ENCODE measurements at places on chromosomes 4 and X.

GRCh38 chr4:186622788-186623464, 67.6 kb upstream of the MTNR1A start:
- no peak for DNase-seq

- DNase-seq, result no peak
These were observed 60.8 kb upstream of the ADRA2C start for GRCh38 chr4:3705236-3705987.

DNA sequence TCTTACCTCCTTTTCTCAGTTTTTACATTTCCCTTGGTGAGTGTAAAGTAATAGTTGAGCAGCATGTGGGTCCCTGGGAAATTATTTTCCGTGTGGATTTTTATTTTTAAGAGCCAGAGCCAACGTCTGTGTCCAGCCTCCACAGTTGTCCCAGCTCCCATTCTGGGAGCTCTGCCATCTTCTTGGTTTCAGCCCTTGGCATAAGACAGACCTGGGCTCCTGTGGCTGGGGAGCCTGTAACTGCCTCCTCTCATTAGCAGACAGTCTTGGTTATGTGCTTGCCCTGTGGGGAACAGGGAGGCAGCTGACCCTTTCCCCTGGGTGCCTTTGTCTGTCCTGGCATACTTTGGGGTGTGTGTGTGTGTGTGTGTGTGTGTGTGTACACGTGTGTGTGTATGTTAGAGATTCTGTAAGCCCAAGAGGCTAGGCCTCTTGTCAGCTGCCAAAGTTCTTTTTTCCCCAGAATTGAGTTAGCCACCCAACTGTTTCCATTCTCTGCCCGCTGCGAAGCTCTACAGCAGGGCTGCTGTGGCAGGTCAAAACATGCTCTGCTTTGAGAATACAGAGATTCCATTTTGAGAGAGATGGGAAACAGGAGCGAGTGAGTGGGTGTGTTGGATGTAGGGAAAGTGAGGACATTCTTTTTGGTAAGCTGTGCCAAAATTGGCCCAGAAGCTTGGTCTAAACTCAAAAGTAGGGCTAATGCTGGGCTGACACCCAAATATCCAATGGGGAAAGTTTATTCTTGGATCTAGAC, 140.7 kb downstream of the TMEM164 start:
- no peak for DNase-seq

- no peak for DNase-seq
These were observed 199.3 kb downstream of the GC start for GRCh38 chr4:71584585-71584984.

DNA sequence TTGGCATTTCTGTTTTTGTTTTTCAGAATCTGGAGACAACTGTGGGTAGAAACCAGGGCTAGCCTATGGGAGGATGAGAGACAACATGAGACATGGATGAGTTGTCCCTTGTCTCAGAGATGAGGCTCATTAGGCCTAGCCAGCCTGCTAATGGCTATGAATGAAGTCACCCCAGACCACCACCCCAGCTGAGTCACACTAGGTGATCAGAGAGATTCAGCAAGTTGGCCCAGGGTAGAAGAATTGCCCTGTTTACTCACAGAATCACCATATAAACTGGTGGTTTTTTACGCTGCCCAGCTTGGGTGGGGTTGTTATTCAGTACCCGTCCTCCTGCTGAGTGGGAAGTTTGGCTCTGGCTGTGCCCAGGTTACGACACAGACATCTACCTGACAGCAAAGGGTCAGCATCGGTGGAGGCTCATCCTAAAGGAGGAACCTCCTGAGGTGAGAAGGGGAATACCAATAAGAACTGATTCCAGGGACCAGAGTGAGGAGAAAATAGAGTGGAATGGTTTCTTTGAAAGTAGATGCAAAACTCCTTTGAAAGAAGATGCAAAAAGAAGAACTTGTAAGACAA, 17.2 kb upstream of the ARSJ start:
- no peak for DNase-seq

GRCh38 chr4:3349116-3349515, 56.3 kb downstream of the RGS12 start:
- DNase-seq, result no peak

GRCh38 chrX:10854594-10854993, 234.2 kb upstream of the MID1 start:
- DNase-seq, result no peak

GRCh38 chrX:136495043-136495442, 2.3 kb upstream of the HTATSF1 start:
- DNase-seq, result no peak

DNA sequence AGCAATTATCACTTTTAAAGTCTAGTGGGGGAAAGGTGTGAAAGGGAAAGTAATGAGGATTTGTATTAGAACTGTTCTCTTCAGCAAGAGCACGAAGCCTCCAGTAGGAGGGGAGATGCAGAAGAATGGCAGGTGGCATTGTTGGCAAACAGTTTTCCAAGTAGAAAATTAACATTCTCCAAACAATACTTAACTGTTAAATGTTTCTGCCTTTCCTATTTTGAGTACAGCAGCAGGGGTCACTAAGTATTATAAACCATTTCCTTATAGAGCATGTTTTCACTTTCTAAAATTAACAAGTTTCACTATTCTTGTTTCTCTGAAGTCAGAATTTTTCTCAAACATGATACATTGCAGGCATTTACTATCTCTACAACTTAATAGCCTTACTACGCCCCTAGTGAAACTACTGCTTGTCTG, 58.7 kb downstream of the LEF1 start:
- DNase-seq, result no peak

DNA sequence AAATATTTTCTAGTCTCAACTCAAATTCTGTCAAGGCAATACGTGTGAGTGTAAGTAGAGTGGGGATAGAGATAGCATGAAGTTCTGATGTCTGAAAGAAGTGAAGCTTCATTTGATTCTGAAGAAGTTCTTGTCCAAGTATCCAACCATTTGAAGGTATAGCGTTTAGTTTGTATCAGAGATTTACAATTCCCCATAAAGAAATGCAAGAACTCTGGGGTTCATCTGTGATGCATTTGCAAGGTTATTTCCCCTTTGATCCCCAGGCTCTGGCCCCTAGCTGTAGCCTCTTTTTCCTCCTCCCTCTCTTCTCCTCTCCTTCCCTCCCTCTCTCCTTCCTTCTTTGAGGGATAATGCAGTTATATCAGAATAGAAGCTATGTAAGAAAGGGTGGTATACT, 7.8 kb downstream of the FGA start:
- no peak for DNase-seq

- DNase-seq, result no peak
These were observed at the start of gene BEX3 for GRCh38 chrX:103376118-103376978. BEX3 (plus strand) TSS chrX:103376538; CDS start chrX:103377522, 984 bp downstream.

GRCh38 chr4:184824081-184824775, 1.5 kb downstream of the ACSL1 start:
- no peak for DNase-seq

- no peak for DNase-seq
These were observed 19.5 kb downstream of the EPGN start for GRCh38 chr4:74327762-74328161.

DNA sequence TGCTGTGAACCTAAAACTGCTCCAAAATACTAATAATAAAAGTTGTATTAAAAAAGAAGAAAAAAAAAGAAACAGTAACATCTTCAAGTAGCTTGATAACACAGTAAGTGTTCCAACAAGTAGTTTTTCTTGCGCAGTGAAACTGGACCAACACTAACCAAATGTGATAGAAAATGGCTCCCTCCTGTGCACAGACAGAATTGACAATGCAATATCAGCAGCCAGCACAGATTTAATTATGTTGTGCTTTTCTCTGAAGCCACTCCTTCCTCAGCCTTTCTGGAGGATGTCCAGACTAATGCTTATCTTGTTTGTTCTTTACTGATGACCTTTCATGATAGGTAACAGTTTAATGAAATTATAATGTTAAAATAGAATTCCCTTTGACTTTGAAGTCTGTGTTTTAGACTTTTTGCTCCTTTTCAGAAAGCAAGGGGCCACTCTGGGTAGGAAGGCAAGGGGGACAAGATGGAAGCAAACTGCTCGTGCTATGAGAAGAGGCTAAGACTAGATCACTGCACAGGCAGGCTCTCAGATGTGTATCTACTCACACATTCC, 147.1 kb upstream of the RPL34 start:
- no peak for DNase-seq

DNA sequence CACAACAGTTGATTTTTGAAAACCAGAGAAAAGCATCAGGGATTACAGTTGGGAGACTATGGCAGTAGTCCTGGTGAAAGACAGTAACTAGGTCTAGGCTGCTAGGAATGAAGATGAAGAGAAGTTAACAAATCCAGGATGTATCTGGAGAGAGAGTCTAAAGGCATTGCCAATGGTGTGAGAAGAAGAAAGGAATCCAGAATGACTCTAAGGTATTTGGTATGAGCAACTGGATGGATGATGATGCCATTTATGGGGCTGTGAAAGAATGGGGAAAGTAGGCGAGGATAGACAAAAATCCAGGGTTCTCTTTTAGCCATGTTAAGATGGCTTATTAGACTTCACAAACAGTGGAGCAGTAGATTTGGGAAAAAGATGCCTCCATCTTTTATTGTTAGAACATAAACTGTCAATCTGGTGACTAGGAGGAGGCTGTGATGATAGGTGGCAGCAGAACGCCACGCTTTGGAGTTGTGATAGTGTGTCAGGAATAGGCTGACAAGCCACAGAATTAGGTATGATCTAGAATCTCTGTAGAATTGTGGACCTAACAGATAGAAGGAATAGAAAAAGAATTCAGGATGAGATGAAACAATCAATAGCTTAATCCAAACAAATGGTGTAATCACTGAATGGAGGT, 27.3 kb upstream of the JADE1 start:
- peak; percentile 39 for DNase-seq

DNA sequence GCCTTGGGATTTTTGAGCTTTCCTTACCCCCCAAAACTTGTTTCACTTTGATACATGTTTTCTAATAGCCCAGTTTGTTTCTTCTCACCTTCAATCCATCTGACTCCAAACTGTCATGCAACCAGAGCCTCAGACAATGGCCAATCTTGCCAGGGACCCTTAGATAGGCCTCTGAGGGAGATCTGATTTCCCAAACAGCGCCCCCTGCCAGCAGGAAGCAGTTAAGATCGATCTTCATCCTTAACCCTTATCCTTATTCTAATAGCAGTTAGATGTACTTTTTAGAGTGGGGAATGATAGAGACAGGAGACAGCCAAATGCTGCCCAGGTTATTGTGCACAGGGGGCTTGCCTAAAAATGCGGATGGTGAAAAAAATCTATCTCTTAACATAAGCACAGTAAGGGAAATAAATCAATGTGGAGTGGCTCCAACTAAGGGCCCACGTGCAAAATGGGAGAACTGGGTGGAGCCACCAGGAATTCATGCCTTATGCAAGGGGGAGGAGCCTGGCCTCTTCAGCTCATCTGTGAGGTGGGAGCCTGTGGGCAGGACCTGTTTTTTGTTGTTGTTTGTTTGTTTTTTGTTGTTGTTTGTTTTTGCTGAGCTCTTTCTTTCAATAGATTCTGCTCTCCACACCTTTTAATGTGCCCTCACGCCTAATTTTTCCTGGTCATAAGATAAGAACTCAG, 833.6 kb upstream of the AGA start:
- DNase-seq, result no peak

DNA sequence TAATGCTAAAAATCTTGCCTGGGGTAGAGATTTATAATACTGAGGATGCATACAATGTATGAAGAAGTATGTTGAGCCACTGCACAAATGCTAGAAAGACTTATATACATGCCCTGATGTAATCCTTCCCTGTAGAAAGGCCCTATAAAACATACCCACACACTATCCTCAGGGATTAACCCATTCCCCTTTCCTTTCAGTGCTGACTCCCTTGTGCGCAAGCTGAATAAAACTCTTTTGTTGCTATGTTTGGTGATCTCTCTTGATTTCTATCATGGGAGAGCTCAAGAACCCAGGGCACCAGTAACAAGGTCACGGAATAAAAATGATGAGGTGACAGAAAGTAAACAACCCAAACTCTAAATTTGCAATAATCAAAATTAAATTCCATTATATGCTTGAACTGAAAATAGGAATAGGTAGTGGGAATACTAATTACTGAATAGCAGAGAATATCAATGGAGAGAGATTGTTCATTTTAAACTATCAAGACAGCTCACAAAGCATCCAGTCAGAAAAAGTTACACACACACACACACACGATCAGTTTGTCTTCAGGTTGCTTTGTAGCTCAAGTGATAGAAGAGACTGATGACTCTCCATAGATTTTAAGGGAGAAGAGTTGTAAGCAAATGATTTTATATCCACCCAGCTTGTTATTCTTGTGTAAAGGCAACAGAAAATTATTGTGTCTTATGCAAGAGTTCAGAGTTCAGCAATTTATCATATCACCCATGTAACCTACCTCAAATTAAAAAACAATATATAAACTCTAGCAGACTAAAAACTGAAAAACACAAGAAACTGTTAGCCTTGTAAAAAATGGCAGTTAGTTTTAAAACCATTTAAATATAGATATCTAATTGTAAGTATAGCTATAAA, 14.8 kb downstream of the TIGD2 start:
- DNase-seq, result no peak

DNA sequence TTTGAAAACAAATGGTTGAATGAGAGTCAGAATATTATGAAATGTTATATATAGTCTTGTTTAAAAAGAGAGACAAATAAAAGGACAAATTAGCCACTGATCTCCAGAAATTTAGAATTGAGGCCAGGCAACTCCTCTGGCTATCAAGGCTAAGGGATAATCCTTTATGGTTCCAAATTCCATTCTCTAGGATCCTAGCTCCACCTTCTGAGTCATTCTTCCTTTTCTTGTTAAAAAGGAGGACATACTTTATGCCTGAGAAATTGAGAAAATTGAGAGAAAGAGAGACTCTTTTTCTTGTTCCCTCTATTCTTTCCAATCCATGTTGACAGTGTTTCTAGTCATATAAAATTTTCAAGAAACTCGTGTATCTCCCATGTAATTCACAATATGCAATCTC, 1299.5 kb downstream of the FSTL5 start:
- no peak for DNase-seq

GRCh38 chrX:117701050-117701449, 415.6 kb downstream of the KLHL13 start:
- DNase-seq, result no peak

DNA sequence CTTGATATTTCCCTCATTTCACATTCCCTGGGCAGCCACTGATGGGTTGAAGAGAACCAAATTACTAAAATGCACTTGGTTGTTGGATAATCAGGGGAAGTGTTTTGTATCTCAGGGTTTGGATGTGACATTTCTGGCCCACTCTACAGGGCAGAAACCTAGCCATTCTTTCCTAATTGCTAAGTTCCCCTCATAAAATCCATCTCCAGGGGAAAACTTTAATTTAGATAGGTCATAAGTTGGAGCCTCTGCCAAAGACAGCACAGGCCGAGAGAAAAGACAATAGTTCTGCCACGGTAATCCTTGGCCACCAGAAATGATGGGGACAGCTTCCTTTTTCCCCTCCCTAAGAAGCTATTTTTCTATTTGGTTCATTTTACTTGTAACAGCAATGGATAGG, 192.7 kb upstream of the C1QTNF7 start:
- no peak for DNase-seq

DNA sequence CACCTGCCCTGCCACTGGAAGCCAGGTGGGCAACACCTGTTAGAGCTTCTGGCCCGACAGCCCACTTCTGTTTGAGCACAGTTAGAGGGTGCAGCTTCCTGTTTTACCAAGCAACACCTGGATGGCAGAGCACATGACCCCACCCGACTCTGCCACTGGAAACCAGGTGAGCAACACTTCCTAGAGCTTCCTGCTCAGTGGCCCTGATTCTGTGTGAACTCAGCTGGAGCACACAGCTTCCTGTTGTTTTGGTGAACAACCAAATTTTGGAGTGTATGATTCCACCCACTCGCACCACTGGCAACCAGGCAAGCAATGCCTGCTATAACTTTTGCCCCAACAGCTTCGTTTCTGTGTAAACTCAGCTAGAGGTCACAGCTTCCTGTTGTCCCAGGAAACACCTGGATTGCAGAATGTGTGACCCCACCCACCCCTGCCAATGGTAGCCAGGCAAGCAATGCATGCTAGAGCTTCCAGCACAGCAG, 163.8 kb upstream of the KLF8 start:
- DNase-seq, result no peak

Data from hematopoietic multipotent progenitor cell treated with erythropoietin and hydrocortisone succinate and interleukin-3 and kit ligand, for 17 days (in vitro differentiated cells).